NCI-H1105 treated with DMSO at 0.1 percent for 48 hours (cell line): ENCODE measurements at places on chromosomes 4 and X.

DNA sequence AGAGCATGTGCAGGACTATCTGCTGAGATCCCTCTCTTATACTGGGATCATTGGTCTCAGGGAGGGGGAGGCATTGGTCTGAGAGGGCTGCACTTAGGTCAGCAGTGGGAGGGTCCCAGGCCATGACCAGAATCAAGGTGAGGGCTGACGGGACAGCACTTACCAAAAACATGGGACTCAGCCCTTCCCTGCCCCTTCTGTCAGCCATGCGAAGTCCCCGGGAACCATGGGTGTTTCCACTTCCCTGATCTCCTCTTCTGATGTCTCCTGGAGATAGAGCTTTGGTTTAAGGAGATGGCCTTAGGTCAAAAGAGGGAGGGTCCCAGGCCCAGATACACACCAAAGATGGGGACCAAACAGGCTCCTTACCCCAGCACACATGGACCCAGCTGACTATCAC, 12.9 kb upstream of the HSFX1 start:
- DNase-seq, result no peak

DNA sequence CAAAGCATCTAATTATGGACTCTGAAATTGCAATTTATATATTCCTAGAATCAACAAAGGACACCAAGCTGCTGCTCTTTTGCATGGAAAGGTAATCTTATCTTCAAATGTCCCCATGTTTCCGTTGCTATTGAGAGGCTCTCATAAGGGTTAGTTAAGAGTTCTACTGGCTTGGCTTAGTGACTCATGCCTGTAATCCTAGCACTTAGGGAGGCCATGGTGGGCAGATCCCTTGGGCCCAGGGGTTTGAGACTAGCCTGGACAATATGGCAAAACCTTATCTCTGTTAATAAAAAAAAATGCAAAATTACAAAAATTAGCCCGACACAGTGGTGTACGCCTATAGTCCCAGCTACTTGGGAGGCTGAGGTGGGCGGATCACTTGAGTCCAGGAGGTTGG, 93.4 kb upstream of the RAPGEF2 start:
- DNase-seq, result no peak

- DNase-seq, result peak; percentile 6
Observed at GRCh38 chrX:46837558-46838485, 979 bp downstream of the RP2 start.

- DNase-seq, result peak; percentile 6
Observed at GRCh38 chr4:121034017-121034416, 38.3 kb downstream of the NDNF start.

DNA sequence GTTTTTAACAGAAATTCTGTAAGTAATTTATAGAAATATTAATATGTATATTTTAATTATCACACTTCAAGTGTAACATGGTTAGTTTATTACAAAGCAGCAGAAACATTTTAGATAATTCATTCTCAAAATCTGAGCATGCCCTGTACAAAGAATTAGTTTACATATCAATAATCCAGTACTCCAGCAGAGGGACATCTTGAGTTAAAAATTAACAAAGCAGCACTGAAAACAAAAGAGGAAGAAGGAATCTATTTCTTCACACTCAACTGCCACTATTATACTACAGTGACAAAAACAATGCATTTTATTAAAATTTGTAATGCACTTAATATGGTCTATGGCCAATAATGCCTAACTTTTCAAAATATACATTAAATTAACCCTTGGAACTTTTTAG, 179.1 kb upstream of the KLHL4 start:
- peak; percentile 31 for DNase-seq

GRCh38 chr4:186569533-186570192, 14.3 kb upstream of the MTNR1A start:
- no peak for DNase-seq

GRCh38 chrX:112457788-112458187, 221.9 kb downstream of the LHFPL1 start:
- no peak for DNase-seq

DNA sequence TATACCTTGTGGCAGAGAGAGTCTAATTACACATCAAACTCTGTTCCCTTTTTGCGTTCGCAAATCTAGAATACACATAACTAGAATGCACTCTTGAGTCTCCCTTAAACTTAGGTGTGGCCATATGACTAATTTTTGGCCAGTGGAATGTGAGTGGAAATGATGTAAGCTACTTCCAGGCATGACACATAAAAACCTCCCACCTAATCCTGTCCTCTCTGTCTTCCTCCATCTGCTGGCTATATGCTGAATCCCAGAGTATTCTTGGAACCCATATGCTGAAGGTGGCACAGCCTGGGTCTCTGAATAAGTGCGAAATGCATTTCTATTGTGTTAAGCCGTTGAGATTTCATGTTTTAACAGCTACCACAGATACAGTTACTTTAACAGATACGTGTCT, 269.9 kb upstream of the NRK start:
- DNase-seq, result no peak
